ENCODE measurements at places on chromosomes 1 and 21.
A peak's percentile ranks its signal among the peaks of the same experiment; 100 is the strongest.

- no peak for DNase-seq
These were observed 485.4 kb upstream of the USP24 start for GRCh38 chr1:55700359-55701130.

DNA sequence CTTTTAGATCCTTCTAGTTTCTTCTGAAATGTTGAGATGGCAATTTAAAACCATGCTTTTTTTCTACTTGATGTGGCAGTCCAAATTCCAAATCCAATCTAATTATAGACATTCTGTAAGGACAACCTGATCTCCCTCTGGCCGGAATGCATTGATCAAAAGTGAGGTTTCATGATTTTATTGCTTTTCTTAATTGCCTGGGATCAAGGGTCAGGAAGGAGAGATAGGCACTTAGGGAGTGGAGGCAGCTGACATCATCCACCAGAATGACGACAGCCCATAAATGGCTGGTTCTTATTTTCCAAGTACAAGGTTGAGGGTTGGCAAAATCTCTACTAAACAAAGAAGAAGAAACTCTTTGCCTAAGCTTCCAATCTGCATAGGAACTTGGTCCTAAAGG, 46.4 kb upstream of the SCCPDH start:
- no peak for DNase-seq

GRCh38 chr21:15001113-15001512, 63.7 kb downstream of the NRIP1 start:
- no peak for DNase-seq

- DNase-seq = no peak
These were observed 57.0 kb downstream of the CAMTA1 start for GRCh38 chr1:6842301-6842700.

DNA sequence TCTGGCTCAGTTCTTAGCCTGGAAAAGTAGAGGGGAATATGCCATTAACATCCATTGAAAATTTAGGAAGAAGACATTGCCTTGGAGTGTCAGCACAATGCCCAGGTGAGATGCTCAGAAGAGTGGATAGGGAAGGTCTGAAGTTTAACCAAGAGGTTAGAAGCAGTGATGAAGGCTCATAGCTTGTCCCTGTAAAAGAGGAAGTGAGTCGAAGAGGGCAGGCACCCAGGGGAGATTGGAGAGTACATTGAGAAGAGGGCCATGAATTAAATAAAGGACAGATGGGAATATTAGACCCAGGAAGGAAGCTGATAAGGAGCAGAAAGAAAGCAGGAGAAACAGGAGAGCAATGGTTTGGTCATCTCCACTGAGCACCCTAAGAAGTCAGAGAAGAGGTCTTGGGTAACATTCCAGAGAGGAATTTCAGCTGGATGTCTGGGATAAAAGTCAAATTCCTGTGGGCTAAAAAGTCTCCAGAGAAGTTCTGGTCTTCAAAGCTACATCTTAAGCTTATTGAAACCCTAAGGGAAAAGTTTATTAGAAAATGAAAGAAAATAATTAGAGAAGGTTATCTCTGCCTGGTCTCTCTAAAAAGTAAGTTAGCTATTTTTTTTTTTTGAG, 17.3 kb downstream of the C8B start:
- no peak for DNase-seq

- no peak for DNase-seq
These were observed 5.9 kb downstream of the CAMK1G start for GRCh38 chr1:209589440-209589839.

- no peak for DNase-seq
These were observed 5.2 kb upstream of the CCDC17 start for GRCh38 chr1:45629035-45629434.

DNA sequence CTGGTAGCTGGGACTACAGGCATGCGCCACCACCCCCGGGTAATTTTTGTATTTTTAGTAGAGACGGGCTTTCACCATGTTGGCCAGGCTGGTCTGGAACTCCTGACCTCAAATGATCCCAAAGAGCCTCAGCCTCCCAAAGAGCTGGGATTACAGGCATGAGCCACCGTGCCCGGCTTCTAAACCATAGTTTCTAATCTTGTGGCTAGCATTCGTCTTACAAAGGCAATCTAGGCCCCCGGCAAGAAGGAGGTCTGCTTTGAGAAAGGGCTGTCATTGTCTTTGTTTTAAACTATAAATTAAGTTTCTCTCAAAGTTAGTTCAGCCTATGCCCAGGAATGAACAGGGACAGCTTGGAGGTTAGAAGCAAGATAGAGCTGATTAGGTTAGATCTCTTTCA, 10.3 kb upstream of the L1TD1 start:
- no peak for DNase-seq

DNA sequence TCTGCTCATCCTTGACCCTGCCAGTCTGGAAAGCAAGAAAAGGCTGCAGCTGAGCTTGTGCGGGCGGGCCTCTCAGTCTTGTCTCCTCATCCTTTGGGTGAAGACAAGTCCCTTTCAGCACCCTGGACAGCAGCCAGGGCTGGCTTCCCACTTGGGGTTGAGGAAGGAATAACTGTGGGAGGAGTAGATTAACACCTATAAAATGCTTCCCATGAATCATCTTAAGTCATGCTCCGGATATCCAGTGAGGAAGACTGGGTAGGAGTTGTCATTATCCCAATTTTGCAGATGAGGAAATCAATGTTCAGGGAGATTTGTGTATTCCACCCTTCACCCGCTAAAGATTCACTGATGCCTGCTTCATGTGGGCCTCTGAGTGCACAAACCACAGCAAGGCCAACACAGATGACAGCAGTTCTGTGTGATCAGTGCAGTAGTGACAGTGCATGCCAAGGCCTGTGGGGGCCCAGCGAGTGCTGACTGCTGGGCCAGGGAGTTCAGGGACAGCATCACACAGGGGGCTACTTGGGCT, 20.1 kb upstream of the COL16A1 start:
- DNase-seq = peak; percentile 78

DNA sequence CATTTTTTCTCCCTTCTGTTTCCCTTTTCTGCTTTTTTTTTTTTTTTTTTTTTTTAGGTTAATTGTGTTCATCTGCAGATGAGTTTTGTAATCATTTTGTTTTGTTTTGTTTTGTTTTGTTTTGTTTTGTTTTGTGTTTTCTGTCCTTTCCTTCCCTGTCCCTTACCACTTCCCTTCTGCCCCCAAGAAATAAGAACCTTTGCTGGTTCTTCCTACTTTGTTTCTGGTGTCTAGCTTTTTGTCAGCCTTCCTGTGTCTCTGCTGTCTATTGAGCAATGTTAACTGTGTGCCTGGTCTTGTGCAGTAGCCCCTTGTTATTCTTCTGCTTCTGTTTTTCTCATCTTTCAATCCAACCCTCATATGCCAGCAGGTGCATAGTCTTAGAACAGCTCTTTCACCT, 46.0 kb downstream of the MPZL1 start:
- DNase-seq = no peak

DNA sequence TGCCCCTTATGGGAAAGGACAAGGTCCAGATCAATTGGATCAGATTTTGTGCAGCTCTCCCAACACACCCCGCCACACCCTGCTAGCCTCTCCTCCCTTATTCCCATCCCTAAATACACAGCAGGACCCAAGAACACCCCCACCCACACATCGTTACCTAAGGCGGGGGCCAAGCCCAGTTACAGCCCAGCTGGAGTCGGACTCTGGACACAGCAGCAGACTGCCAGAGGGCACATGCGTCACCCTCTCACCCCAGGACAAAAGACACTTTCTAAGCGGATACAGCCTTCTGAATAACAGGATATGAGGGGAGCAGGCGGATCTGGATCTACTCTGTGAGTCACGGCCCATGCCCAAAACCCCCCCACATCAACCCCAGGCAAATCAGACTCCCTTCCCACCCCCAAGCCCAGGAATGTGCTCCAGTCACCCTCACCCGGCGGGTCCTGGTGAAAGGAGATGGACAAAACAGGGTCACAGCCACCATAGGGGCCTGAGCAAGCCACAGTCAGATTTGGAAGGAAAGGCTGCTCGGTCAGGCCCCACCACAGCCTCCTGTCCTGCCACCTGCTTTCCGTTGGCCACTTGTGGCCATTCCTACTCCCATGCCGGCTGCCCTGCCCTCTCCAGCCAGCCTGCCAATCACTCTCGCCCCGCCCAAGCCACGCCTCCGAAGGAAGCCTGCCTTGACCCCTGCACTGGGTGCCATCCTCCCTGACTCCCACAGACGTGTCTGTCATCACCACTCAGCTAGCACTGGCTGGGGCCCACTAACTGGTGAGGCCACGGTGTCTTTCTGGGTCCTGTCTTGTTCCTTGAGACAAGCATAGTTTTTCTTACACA, 4.0 kb downstream of the S100A16 start:
- DNase-seq = no peak

Measured in left renal pelvis (tissue), 4 donors.